Stimulated activated CD8-positive, alpha-beta memory T cell treated with anti-CD3 and anti-CD28 coated beads, Interleukin-7, amount 100 ng/mL, for 24 hours (primary cell): ENCODE measurements at places on chromosomes 6 and 20.

GRCh38 chr6:27617046-27617687, 144.3 kb upstream of the ZNF184 start:
- DNase-seq: no peak

DNA sequence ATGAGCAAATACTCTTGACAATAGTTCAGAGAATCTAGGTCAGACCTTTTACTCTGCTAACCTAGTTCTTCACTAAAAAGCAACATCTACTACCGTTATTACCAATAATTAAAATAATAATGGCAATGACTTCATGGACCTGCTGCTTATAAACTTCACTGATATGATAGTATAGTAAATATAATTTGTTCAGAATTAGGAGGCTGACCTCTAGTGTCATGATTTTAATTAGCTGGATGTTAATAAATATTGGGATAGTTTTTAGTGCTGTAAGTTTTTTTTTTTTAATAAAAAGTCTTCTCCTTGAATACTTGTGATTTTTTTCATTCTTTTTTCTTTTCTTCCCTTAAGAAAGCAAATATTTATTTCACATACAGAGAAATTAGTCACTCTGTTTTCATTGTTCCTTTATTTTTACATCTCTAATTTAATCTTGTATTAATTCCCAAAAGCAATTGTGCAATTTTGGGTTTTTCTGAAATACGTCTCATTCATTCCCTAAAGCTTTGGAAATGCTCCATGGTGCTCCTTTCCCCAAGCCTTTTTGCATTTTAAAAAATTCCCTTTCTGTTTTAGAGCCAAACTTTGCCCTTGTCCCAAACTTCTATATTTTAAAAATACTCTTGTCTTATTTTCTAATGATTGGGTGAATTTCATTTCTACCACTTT, 46.6 kb upstream of the UST start:
- no peak for DNase-seq

DNA sequence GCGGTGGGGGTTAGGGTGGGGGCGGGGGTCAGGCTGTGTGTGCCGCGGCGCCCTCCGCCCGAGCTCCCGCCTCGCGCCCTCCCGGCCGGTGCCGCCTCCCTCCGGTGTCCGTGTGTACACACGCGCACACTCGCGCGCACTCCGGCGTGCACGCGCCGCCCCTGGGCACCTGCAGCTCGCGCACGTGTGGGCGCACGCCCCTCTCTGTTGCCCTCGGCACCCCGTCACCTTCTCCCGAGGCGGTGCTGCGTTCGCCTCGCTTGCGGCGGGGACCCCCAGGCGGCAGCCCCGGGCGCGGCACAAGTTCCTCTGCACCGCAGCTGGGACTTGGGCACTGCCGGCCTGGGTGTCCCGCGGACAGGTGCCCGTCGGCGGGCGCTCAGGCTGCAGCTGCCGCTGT, 525 bp downstream of the MACROD2 start:
- DNase-seq: no peak

DNA sequence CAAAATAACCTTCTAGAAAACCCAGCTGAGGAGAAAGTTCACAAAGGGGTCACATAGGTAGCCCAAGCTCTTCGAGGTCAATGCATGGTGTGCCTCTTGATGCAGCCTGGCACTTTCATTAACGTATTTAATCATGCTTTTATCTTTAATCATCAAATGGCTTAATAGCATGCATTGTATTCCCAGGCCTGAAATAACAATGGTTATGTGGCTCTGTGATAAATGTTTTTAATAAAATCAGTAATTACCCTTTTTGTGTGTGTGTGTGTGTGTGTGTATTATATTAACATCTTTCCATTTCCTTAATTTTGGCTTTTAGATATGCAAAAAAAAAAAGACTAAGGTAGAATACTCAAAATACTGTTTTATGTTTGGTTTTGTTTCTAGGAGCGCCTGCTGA, 681.8 kb downstream of the PTPRT start:
- no peak for DNase-seq

GRCh38 chr6:52582446-52582845, 5.6 kb upstream of the TRAM2 start:
- DNase-seq: no peak

DNA sequence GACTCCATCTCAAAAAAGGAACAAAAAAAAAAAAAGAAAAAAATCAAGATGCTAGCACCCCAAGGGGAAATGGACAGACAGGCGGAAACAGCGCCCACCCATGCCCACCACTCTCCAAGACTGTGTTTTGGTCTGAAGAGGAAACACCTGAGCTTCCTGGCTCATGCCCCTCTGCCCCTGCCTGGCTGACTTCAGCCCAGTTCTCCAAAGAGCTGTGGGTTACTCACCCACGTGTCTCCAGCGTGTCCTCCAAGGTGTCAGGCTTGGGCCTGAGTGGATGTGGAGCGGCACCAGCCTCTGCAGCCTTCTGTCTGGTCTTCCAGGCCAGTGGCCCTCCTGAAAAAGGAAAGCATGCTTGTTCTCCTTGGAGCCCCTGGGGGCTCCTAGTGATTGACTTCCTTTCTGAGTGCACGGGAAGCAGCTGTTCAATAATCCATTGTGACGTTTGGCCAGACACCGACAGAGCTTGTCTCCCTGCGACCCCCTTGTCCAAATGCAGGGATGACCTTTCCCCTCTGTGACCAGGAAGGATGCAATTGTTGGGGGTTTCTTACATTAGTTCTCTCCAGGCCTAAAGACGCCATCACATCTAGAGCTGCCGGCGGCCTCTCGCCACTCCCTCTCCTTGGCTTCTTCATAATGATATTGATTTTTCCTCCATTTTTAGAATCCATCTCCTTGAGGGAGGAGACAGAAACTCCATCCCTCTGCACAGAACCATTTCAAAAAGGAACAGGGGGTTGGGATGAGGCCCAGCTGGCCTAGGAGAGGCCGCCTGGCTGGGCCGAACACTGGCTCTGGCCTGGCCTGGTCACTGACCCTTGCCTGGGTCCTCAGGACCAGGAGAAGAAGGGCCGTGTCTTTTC, 58.4 kb downstream of the ADNP start:
- no peak for DNase-seq

- no peak for DNase-seq
These were observed 263.5 kb downstream of the TMEM242 start for GRCh38 chr6:157059781-157060180.

GRCh38 chr6:114467931-114468330, 125.1 kb upstream of the HS3ST5 start:
- no peak for DNase-seq

DNA sequence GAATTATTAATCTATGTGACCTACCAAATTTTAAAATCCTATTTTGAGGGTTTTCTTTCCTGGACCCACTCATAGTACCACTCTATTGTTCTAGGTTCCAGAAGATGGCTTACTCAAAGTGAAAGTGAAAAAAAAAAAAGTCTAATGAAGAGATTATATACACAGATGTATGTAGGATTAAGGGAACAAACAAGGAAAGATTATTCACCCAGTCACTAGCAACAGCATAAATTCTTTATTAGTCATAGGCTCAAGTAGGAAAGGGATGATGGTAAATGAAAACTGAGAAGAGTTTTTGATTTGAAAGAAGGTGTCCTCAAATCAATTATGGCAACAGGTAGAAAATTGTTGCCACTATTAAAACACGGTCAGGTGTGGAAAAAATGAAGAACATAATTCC, 923.7 kb downstream of the TBC1D32 start:
- no peak for DNase-seq

- DNase-seq: no peak
These were observed 8.7 kb downstream of the SLC17A5 start for GRCh38 chr6:73644941-73645591.

GRCh38 chr6:111843347-111844147, 29.7 kb downstream of the FYN start:
- no peak for DNase-seq

- no peak for DNase-seq
These were observed 28.5 kb upstream of the CITED2 start for GRCh38 chr6:139402876-139403386.

DNA sequence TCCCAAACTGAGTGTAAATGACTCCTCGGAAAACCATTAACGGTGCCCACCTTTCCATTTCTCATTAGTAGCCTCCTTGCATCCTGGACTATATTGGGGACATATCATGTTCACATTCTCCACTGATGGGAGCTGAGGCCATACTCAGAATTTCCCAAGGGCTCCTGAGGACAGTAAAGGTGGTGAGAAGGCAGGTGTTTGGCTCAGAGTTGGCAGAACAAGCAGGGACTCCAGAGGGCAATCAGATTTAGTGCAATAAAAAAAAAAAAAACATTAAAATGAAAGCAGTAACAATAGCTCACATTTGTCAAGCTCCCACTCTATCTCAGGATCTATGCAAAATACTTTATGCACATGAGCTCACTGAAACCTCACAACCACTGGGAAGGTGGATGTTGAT, 401.4 kb downstream of the MAFB start:
- DNase-seq: no peak

DNA sequence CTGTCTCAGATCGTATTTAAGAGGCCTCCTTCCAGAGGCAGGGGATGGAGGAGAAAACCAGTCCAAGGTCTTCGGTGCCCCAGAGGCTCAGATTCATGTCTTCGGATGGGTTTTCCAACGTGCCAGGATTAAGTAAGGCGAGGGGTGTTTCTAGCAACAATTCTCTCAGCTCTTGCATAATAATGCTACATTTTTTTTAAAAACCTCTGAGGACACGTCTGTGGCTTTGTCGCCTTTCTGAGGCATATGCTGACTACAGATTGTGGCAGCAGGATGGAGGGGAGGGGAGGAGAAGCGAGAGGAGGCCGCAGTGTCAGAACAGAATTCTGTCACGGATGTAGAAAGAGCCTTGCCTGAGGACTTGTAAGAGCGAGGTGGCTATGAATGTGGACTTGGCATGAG, 17.7 kb upstream of the CCDC167 start:
- no peak for DNase-seq

- DNase-seq: no peak
These were observed 831.5 kb upstream of the CITED2 start for GRCh38 chr6:140205795-140206593.

GRCh38 chr6:79373880-79374279, 139.4 kb upstream of the HMGN3 start:
- DNase-seq: no peak

DNA sequence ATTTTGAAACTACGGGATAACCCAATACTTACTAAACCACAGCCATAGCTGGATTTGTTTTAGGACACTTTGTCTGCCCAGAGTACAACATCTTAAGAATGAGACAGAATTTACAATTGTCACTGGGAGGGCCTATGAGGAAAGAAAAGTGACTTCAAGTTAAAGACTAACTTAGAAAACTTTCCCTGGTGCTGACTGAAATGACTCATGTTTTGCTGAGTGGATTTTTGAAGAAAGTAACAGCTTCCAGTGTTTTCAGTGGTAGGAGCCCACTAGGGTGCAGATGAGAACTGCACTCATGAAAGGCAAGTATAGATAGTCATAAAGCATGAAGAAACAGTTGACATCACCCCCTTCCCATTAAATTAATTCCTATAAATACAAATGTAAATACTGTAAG, 988.2 kb upstream of the MAP3K7 start:
- no peak for DNase-seq

- no peak for DNase-seq
These were observed 2.2 kb upstream of the MAPK13 start for GRCh38 chr6:36128073-36128472.

GRCh38 chr20:50348096-50348495, 157.5 kb downstream of the CEBPB start:
- DNase-seq: no peak

GRCh38 chr20:32831982-32832381, 12.2 kb downstream of the MAPRE1 start:
- no peak for DNase-seq

- no peak for DNase-seq
These were observed 62.8 kb downstream of the GRM4 start for GRCh38 chr6:34082864-34083626.

DNA sequence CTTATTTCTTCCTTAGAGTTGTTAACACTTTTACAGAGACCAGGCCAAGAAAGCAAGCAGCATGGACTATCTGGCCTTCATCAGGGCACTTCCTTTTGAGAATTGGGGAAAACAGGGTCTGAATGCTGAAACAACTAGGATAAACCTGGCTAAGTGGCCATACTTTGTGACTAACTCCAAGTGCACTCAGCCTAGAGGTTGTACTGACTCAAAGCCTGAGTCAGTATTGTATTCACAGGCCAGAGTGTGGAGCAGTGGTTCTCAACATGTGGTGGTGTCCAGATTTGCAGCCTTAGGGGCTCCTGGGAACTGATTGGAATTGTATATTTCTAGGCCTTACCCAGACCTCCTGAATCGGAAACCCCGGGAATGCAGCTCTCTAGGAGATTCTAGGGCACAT, 20.1 kb downstream of the SEC23B start:
- no peak for DNase-seq

DNA sequence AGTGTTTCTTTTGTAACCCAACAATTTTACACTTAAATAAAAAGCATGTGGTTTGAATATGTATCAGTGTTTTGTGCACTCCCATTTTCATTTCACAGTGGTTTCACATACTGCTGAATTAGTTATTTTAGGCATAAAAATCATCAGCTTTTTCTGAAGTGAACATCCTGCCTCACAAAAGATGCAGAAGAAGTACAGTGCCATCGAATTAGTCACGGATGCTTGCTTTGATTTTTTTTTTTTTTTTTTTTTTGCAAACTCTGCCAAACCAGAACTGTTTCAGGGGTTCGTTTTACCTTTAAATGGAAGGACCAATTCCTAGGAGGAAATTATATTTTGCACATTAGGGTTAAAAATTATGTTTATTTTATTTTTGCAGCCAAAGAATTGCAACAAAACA, 158.6 kb downstream of the RPS12 start:
- no peak for DNase-seq

DNA sequence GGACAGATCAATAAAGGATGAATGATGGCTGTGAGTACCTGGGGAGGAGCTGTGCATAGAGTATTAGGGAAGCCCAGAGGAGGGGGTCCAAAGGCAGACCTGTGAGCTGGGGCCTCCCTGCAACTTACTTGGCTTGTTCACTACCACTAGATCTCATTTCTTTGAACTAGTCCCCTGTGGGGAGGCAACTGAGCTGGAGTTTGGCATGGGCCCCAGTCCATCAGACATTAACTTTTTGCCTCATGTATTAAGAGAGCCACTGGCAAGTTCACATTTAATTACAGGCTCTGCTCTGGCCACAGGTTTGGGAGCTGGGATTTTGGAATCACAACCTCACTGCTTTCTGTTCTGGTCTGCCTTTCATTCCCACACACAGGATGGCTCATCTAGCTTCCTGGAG, 254.1 kb downstream of the PRL start:
- no peak for DNase-seq

GRCh38 chr20:52590100-52590499, 382.1 kb upstream of the TSHZ2 start:
- DNase-seq: no peak

- no peak for DNase-seq
These were observed 81.5 kb downstream of the SULF2 start for GRCh38 chr20:47703748-47704147.

- no peak for DNase-seq
These were observed 50.8 kb upstream of the FAM83D start for GRCh38 chr20:38875175-38875993.

DNA sequence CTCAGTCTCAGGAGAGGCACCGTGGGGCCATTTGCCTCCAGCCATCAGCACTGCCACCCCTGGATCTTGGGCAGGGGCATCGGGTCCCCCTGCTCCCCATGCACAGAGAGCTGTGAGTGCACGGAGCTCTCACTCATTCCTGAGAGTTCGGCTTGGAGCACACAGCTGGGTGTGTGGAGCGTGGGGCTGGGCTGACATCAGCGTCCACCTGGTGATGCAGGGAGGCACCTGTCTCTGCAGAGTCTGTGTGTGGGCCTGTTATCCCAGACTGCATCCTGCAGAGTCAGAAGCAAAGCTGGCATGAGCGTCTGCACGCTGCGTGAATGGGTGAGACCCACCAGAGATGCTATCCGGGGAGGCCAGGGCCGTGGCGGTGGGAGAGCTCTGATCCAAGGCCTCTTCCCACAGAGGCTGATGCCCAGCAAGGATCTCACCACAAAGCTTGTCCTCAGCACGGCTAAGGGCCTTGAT, 248.8 kb upstream of the AFDN start:
- DNase-seq: no peak
